AG04449 (cell line): ENCODE measurements at places on chromosomes 3 and 15.

- no peak for DNase-seq
These were observed 47.8 kb upstream of the ZBTB38 start for GRCh38 chr3:141320399-141321108.

DNA sequence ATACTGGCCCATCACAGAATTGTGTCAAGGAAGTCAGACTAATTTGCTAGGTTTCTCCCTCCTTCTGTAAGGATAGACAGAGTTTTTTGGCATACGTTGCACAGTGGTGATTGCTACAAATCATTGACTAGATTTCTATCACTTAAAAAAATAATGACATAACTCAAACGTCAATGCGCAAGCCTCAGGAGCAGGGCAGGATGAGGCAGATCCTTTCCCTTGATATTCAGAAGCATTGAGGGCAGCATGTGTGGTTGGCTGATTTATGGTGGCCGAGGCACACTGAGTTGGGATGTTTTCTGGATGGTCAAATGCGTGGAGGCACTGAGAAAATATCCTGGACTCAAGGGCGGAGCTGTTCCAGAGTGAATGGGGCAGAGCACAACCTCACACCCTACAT is 14.4 kb downstream of the THSD4 start:
- DNase-seq, result no peak

- peak; percentile 21 for DNase-seq
These were observed 65.9 kb upstream of the TNIK start for GRCh38 chr3:171526146-171526545.

- no peak for DNase-seq
These were observed 2.5 kb downstream of the MPI start for GRCh38 chr15:74892313-74892712.

DNA sequence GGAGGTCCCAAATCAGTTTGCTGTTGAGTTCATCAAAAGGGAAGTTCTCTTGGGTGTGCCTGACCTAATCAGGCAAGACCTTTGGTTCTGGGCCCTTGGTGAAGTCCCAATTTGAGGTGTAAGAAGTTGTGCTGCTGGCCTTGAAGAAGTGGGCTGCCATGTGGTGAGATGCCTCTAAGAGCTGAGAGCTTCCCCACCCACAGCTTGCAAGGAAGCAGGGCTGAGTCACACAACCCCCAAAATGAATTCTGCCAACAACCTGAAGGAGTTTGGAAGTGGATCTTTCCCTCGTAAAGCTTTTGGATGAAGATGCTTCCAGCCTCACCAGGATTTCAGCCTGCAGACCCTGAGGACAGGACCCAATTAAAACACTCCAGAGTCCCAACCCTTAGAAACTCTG is 129.3 kb upstream of the NSMCE3 start:
- DNase-seq, result no peak

- DNase-seq, result no peak
These were observed 184.5 kb downstream of the NR1D2 start for GRCh38 chr3:24129549-24129948.

GRCh38 chr15:29864501-29864900 is 42.2 kb upstream of the TJP1 start:
- no peak for DNase-seq

DNA sequence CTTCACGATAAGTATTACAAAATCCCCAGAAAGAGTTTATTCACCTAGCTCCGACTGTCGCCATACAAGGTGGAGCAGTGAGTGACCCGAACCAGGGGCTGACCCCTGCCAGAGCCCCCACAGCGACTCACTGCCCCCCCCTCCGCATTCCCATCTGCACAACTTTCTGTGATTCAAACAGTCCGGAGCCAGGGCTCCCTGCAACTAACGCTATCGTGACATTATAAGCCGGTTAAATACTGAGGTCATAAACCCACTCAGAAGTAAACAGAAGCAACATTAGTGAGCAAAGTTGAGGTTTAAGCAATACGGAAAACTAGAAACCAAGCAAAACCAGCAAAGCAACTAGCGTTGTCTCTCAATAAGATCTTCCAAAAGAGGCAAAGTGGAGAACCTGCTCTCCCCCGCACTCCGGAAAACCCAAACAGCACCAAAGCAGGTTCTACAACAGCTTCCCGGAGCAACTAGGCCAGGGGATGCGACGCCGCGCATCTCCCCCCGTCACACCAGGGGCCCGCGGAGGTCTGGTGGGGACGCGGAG is 642 bp downstream of the SCAP start:
- DNase-seq, result no peak

- DNase-seq, result no peak
These were observed 17.1 kb upstream of the MUC13 start for GRCh38 chr3:124951511-124952281.
